ENCODE measurements at places on chromosomes 3 and 15.

GRCh38 chr3:157310329-157311052 lies 126.2 kb upstream of the PTX3 start:
- DNase-seq, result no peak

DNA sequence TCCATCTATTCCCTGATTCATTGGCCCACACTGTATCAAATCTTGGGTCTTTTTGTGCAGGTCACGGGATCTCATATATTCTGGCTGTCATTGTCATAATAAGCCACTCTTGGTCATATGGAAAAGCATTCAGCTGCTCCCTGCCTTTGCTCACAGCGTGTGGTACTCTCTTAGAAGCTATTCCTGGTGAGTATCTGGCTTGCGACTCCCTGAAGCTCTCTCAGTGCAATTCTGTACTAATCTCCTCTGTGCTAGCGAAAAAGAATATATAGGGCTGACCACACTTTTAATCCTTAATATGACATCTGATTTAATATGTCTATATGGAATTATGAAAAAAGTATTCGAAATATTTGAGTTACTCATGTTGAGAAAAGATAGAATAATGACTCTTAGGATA lies 440.8 kb upstream of the GBE1 start:
- no peak for DNase-seq

DNA sequence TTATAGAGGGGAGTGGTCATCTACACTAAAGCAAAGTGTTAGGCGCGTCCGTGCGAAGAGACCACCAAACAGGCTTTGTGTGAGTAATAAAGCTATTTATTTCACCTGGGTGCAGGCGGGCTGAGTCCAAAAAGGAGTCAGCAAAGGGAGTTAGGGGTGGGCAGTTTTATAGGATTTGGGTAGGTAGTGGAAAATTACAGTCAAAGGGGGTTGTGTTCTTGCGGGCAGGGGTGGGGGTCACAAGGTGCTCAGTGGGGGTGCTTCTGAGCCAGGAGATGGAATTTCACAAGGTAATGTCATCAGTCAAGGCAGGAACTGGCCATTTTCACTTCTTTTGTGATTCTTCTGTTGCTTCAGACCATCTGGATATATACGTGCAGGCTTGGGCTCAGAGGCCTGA lies 47.1 kb downstream of the OIP5 start:
- DNase-seq, result no peak

DNA sequence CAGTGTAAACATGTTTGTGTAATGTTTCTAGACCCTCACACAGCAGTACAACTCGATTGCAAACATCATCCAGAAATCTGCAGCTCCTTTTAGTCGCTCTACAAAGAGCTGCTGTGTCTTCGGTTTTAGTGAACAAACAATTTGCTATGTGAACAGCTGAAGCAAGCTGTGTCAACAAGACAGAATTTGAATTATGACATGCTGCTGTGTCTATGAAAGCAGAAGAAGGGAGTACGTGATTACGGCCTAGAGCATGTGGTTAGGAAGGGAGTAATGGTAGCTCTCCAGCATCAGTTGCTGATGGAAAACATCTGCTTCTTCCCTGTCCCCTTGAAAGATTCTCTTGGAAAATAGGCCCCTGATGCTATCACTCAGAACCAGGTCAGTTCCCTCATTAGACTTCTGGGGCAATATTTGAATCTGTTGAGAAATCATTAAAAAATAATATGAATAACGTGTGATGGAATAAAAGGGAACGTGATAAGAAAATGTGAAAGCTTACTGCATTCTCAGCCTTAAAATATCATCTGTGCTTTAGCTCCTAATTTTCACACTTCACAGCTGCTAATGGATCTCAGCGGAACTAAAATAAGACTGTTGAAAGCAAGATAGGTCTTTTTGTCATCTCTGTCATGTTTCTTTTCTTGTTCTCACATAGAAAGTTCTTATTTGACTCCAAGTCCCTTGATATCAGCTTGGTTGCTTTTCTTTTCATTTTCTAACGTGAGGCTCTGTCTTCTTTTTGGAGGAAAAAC lies 891.5 kb downstream of the ROBO2 start:
- DNase-seq, result no peak

DNA sequence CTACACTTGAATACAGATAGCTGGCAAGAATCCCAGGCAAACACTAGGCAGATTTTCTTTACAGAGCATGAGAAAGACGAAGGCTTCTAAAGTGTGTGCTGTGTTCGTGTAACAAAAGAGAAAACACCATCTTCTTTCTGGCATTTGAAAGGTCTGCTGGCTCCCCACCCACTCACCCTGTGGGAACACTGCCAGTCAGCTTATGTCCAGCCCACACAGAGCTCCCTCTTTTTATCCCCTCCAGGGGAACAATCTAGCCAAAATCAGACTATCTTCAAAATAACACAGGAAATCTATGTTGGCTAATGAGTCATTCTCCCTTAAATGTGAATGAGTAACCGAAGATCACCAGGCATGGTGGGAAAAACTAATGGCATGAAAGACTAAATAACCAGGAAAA lies 45.6 kb upstream of the PAQR5 start:
- DNase-seq, result no peak

Measured in activated naive CD4-positive, alpha-beta T cell (primary cell).